ENCODE measurements at places on chromosomes 16 and 17. TPM values are rescaled to one million over a fixed set of nuclear protein-coding genes. Genes with fewer than 3 reads are reported as not detected.

DNA sequence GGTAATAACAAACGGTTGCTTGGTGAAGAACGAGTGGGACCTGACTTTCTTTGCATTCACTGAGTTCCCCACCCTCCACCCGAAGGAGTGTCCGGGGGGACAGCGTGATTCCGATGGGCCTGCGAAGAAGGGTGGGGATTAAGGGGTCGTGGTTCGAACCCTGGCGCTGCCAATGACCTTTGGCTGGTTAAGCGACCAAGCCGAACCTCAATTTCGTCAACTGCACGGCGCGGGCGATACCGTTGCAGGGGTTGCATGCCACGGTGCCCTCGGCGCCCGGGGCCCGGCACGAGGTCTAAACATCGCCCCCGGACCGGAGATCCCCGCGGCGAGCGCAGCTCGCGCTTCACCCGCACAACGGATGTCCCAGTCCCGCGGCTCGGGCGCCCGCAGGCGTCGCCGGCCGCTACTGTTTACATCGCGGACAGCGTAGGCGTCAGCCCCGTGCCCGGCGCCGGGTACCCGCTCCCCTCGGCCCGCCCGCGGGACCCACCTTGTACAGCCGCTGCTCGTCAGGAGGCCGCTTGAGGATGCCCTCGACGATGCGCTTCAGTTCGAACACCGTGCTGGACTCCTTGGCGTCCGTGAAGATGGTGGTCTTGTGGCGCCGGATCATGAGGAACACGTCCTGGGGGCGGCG is 460 bp downstream of the ELOB start:
- DNase-seq, result no peak

TNFRSF12A gene
- total RNA-seq, result 202 TPM

DNA sequence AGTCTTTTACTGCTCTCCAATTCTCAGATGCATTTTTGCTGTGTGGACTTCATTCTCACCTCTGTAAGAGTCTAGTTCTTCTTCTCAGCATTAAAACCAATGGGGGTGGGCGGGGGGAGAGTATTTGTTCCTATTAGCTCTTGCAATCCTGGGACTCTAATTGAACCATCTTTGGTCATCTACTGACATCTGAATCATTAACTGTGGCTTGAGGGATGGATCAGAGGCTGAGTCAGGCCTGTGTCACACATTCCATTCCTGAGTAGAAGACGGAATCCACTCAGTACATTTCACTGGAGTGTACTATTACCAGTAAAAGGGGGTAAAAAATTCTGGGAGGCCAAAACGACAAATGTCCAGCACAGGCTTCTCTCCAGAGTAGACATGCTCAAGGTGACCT is 12.8 kb upstream of the ZNF23 start:
- no peak for DNase-seq

GRCh38 chr17:68592009-68592408 is 9.2 kb downstream of the FAM20A start:
- no peak for DNase-seq

GRCh38 chr17:31487648-31488263 is 96.3 kb downstream of the RAB11FIP4 start:
- DNase-seq, result no peak

DNA sequence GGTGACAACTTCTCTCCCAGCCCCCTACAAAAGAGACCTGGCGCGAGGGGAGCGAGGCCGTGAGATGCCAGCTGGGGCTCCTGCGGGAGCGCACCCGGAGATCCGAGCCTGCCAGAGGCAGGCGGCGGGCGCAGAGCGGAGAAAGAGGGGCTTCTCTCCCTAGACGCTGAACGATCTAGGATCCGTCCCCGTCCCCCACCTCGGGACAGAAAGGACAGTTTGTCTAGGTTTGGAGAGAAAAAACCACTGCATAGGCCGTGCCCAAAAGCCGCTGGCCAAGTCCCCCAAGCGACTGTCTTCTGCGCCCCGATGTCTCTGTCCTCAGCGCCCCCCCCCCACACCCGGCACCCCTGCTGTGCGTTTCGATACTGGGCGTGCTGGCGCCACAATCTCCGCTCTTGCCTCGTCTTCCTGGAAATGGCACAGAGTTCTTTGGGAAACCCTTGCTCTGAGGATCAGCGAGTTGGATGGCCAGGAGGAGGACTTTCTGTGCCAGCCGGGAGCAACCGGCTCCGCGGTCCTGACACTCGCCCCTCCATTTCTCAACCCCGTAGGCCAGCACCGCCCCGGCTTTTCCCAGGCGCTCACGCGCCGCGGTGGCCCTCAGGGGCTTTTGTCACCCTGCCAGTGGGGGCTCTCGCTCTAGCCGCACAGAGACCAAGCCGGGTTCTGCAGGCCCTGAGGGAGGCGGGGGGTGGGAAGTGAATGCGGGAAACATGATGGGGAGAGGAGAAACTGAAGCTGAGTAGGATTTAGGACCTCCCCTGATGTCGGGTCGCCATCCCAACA is 1.0 kb downstream of the SSTR2 start:
- DNase-seq, result no peak

DNA sequence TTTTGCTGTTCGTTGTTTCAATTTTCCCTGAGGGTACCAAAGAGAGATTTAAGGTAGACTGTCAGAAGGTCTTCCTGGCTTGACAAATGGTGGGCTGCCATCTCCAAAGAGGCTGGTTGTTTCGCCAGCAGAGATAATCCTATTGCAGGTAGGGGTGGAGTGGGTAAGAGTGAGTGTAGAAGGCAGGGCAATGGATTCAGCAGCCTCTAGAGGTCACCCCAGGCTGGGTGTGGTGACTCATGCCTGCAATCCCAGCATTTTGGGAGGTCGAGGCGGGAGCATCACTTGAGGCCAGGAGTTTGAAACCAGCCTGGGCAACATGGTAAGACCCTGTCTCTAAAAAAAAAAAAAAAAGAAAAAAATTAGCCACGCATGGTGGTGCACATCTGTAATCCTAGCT is 34.6 kb downstream of the DCAKD start:
- DNase-seq, result no peak

DNA sequence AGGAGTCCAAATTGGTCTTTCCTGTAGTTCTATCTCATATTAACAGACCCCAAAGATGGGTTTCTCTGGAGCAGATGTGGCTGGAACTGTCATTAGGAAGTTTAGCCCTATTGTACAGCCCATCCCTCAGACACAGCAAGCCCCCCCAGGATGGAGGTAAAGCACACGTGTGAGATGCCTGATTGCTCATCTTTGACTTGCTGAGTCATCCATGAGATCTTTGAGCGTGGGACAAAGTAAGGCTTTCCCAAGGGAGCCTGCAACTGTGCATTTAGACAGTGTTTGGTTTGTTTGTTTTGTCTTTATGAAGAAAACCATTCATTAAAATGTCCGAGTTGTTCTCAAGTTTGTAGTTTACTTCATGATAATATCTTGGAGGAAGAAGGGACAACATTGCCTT is 145.3 kb upstream of the CDH13 start:
- DNase-seq, result no peak

TGFB1I1 gene
- 136 TPM for total RNA-seq

Measured in glomerular endothelial cell (primary cell).